NT2/D1 (cell line): ENCODE measurements at places on chromosomes 11 and 22.

- no peak for DNase-seq
Observed at GRCh38 chr11:9280655-9281301, 15.6 kb upstream of the DENND5A start.

- no peak for DNase-seq
Observed at GRCh38 chr22:31818481-31819392, 64.9 kb downstream of the DEPDC5 start.

DNA sequence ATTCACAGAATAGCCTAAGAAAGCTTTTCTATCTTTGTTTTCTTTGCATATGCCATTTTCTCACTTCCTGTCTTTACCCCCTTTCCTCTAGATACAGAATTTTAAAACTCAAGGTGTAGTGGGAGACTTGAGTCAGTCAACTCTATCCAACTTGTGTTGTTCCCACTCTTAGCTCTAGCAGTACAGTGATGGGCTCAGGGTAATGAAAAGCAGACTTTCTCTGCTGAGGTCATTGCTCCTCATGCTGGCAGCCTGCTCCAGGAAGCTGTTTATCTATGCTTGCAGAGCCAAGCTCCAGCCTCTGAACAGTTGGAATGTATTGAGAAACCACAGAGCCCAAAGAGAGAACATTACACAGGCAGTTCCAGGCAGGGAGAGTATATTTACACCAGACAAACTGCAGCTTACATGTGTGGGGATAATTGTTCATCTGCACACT, 68.1 kb downstream of the CSTPP1 start:
- DNase-seq, result no peak

GRCh38 chr22:37010976-37011375, 8.3 kb downstream of the TST start:
- no peak for DNase-seq

DNA sequence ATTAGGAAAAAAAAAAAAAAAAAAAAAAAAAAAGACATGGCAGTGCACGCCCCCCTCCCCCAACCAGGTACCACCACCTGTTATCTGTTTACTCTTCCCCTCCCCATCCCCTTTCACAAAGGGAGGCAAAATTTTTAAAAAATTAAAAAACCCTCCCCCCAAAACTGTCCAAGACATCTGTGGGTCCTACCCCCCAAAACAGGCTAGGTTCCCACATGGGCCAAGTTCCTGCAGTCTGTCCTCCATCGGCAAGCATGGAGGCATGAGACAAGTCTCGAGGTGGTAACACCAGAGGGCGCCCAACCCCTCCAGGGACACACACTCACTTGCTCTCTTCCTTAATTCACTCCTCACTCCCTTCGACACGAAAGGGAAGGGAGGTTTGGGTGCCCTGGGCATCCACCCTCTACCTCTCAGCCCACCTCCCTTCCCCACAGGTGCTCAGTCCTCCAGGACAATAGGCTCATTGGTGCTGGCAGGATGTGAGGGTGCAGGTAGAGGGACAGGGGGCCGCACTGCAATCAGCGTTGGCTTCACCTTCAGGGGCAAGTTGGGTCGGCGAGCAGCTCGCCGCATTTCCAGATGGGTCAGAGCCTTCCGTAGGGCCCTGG, 2.2 kb upstream of the TUT1 start:
- peak; percentile 79 for DNase-seq

GRCh38 chr22:46650078-46650810, 30.1 kb downstream of the GRAMD4 start:
- DNase-seq, result no peak

DNA sequence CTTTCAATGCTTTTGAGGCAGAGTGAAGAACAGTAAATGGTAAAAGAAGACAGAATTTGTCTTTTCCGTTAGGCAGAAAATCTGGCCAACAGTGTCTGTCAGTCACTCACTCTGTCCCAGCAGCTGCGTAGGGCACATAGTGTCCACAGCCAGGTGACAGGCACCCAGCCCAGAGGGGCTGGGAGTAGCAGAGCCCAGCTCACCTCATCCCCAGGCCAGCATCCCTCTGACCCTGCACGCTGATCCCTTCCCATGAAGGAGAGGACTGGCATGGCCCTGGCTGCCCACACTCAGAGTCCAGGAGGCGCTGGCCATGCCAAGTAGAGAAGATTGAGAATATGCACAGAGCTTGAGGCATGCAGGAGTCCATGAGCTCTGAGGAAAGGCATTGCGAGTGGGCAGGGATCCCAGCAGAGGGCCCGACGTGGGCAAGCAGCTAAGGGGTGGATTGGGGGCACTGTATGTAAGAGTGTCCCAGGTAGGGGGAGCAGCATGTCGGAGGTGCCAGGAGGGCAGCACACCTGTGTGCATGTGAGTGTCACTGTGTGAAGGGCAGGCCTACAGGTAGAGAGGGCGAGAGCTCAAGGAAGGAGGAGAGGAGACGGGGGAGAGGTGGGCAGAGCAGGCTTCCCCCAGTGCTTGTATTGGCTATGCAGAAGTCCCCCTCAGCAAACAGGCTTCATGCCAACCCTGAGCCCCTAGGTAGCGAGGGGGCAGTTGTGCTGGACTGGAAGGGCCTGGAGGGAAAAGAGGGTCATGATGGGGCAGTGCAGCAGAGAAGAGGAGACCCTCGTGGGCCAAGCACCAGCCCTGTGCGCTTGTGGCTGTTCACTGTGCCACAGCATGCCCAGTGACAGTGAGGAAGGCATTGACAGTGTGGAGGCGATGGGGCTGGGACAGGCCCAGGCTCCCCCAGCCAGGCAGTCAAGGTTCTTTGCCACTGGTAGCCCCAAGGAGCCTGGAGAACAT, 133.8 kb downstream of the OSBP2 start:
- DNase-seq, result no peak

- no peak for DNase-seq
Observed at GRCh38 chr11:134224710-134225664, 516 bp downstream of the VPS26B start.

GRCh38 chr11:96869207-96869606, 479.4 kb downstream of the JRKL start:
- DNase-seq, result no peak

DNA sequence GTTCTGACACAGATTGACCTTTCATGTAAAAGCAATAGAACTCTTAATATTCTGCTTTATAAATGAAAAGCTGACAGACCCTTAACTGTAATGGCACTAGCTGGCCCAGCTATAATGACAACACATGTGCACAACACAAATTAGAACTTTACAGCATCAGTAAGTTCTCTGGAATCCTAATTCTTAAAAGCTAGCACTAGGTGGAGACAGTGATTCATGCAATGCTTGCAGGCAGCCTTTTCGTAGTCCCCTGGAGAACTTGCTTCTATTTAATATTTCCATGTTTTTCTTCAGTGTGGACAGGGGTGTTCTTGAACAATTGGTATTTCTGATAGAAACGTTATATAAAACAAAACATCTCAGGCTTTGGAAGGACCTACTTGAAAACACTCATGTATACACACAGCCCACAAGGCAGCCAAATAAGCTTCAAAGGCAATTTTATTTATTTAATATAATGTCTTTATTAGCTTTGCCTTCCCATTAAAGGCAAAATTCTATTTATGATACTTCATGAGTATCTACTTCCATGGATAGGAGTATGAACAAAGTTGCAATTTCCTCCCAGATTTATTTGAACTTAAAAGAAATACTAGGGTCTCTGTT, 374.3 kb upstream of the MPPED2 start:
- peak; percentile 28 for DNase-seq

DNA sequence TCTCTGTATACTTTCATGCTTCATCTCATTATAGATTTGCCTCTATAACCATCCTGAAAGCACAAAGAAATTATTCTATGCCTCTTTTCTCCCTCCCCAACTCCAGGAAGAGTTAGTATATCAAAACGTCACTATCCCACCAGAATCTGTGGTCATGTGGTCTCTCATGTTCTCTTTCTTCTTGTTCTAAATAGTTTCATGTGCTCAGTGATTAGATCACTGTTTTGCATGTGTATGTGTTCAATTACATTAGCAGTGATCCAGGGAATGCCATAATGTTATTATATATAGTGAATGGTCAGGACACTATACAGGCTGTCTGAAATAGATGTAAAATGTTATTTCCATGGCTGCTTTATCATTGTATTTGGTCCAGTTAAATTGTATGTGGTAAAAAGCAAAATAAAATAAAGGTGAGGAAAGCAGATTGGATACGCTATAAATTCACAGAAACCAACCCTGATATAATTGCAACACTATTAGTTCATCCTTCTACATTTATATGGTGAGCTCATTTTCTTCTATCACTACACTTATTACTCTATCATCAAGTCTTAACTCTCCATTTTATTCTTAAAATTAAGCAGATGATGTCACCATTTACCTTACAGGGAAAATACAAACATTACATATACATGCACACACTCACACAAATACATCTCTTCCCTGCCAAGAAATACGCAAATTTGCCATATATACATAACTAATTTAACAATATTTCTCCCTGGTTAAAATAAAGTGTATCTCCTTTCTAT, 26.9 kb upstream of the ANO5 start:
- no peak for DNase-seq

GRCh38 chr22:44523981-44524759, 26.1 kb upstream of the RTL6 start:
- no peak for DNase-seq

- DNase-seq, result no peak
Observed at GRCh38 chr11:123351375-123351774, 78.7 kb upstream of the GRAMD1B start.

DNA sequence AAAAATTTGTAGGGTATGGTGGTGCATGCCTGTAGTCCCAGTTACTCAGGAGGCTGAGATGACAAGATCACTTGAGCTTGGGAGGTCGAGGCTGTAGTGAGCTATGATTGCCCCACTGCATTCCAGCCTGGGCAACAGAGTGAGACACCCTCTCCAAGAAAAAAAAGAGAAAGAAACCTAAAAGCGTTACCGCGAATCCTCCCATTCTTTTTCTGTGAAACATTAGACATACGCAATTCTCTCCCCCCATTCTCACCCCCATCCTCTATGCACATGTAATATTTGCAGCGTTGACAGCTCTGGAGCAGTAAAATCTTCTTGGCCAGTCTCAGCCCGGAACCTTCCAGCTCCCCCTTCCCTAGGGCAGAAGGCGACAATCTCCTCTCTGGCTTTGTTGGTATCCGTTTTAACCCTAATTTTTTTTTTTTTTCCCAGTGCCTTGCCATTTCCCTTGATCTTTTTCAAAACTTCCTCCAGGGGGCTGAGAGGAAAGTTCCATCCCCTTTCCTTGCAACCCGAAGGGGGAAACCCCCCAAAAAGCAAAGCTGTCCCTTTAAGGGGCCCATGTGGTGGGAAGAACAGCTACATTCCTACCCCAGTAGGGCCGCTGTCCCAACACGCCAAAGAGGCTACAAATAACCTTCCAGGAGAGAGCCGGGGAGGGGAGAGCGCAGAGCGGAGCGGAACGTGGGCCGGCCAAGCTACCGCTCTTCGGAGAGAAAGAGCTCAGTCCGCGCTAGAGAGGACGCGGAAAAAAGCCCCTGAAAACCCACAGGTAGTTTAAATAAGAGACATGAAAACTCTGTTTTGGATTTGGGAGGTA, 1.9 kb downstream of the LRP4 start:
- DNase-seq, result peak; percentile 69

DNA sequence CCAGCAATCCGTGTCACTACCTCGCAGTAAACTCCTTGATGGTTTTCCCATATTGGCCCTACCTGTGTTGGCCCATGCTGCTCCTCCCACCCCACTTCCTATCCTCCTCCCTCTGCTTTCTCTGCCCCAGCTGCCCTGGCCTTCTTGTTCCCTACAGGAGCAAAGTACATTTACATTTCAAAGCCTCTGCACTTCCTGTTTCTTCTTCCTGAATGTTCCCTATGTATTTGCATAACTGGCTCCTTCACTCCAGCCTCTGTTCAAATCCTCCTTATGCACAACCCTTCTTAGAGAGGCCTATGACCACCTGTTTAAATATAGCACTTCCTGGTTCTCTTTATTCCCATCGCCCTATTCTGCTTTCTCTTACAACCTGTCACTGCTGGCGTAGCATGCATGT, 62.2 kb downstream of the PARVA start:
- peak; percentile 30 for DNase-seq

GRCh38 chr11:16262645-16262955, 93.7 kb downstream of the SOX6 start:
- DNase-seq, result no peak

DNA sequence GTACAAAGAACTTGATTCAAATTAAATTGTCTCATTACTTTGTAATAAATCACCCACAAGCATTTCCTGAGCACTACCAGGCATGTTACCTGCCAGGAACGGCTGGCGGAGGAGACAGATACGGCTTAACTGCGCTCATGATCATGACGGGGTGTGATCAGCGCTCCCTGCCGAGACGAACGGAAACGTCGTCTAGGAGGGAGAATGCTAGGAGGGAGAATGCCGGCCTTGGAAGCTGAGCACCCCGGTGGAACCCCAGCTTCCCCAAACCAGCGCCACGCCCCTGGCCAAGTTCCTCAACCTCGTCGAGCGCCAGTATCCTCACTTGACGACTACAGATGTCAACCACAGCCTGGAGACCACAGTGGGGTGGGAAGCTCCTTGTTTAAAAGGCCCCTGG, 272.8 kb downstream of the CTTN start:
- DNase-seq, result no peak

DNA sequence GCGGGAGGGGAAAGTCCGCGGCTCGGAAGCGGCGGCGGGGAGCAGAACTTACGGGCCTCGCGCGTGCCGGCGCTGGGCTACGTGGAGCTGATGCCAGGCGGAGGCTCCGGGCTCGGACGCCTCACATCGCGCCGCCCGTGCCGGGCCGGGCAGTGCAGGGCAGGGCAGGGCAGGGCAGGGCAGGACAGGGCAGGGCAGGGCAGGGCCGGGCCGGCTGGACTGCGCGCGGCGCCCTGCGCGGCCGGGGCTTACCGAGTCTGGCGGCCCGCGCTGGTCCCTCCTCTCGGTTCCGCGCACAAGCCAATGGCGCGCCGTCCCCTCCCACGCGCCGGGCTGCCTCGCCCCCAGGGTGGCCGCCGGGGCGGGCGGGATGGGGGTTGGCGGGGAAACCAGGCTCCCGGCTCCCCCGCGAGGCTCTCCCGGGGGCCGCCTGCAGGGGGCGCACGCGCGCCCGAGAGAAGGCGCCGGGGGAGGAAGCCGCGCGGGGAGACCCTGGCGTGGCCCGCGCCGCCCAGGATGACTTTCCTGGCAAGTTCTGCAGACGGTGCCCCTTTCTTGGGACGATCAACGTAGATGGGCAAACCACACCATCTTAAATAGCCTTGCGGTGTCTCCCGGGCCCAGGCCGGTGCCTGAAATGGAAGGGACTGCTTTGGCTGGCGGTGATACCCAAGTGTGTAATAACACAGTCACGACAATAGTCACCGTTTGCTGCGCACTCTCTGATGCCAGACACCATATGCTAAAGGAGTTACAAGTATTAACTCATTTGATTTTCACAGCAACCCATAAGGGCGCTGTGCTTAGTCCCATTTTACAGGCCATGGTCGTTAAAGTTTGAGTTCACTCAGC, at the start of gene TP53I11:
TP53I11 (minus strand) TSS at position 259 of the 852 bp plus-strand sequence. CDS start 12,548 bp downstream, outside the sequence.
- no peak for DNase-seq
